MCF 10A (cell line): ENCODE measurements at places on chromosomes 2 and 18. TPM values are rescaled to one million over a fixed set of nuclear protein-coding genes. Genes with fewer than 3 reads are reported as not detected.

ALLC gene
- total RNA-seq = not detected in 2 replicates

SLC35F5 gene
- 52.7 and 64.9 TPM in 2 replicates for total RNA-seq

PSMA8 gene
- total RNA-seq = not detected in 2 replicates

SKOR2 gene
- not detected in 2 replicates for total RNA-seq

SLC5A7 gene
- total RNA-seq = not detected in 2 replicates

TCF23 gene
- not detected in 2 replicates for total RNA-seq

TMEFF2 gene
- not detected in 2 replicates for total RNA-seq

GREB1L gene
- total RNA-seq = 9.4 and 11.0 TPM in 2 replicates

ZNF512 gene
- 19.9 and 25.5 TPM in 2 replicates for total RNA-seq

AKAIN1 gene
- not detected in 2 replicates for total RNA-seq

ANKRD53 gene
- not detected in 2 replicates for total RNA-seq

TPRKB gene
- 40.4 and 51.0 TPM in 2 replicates for total RNA-seq

KCNIP3 gene
- 9.5 and 15.6 TPM in 2 replicates for total RNA-seq

C2orf81 gene
- total RNA-seq = 4.3 and 5.6 TPM in 2 replicates

TPGS2 gene
- total RNA-seq = 36.5 and 40.9 TPM in 2 replicates
